ENCODE measurements at places on chromosomes 2 and 18.

DNA sequence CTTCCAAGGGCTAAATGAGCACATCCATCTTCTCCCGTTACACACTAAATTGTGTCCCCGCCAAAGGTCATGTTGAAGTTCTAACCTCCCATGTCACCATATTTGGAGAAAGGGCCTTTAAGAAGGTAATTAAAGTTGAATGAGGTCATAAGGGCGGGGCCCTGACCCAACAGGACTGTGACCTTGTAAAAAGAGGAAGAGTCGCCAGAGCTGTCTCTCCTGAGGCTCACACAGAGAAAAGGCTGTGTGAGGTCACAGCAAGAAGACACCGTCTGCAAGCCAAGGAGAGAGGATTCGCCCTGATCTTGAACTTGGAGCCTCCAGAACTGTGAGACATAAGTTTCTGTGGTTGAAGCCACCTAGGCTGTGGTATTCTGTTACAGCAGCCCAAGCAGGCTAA lies 24.1 kb downstream of the TRABD2A start:
- peak; percentile 61 for DNase-seq

DNA sequence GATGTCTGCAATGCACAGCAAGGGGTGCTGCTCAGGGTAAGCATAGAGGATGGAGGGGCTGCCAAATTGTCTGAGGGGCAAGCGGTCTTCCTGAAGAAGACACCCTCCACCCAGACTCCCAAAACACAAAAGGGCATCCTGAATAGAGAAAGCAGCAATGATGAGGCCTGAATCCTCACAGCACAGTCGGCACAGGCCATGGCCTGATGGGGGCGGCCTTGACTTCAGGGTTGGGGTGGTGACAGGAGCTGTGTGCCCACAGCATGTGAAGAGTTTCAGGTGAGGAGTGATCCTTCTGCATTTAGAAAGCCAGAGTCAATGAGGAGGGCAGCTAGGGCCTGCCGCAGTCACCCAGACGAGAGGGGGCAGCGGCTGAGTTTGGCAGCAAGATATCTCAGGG lies 159.4 kb downstream of the GALNT14 start:
- DNase-seq = no peak

- DNase-seq = no peak
These were observed 164.5 kb downstream of the PTH2R start for GRCh38 chr2:208570851-208571763.

- DNase-seq = no peak
These were observed 23.1 kb downstream of the CYP27C1 start for GRCh38 chr2:127196998-127197397.

DNA sequence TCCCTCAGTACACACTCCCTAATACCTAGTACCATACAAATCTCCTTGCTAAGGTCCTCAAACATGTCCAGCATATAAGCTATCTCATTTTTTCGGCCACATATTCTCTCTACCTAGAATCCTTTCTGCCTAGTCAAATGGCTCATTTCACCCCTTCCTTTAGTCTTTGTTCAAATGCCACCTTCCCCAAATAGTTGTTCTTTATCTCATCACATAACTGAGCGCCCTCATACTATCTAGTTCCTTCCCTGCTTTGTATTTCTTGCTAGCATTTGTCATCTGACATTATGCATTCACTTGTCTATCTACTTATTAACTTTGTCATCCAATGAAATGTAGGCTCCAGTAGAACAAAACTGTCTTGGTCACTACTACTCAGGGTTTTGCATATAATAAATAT lies 35.5 kb downstream of the RPRD1A start:
- DNase-seq = no peak

DNA sequence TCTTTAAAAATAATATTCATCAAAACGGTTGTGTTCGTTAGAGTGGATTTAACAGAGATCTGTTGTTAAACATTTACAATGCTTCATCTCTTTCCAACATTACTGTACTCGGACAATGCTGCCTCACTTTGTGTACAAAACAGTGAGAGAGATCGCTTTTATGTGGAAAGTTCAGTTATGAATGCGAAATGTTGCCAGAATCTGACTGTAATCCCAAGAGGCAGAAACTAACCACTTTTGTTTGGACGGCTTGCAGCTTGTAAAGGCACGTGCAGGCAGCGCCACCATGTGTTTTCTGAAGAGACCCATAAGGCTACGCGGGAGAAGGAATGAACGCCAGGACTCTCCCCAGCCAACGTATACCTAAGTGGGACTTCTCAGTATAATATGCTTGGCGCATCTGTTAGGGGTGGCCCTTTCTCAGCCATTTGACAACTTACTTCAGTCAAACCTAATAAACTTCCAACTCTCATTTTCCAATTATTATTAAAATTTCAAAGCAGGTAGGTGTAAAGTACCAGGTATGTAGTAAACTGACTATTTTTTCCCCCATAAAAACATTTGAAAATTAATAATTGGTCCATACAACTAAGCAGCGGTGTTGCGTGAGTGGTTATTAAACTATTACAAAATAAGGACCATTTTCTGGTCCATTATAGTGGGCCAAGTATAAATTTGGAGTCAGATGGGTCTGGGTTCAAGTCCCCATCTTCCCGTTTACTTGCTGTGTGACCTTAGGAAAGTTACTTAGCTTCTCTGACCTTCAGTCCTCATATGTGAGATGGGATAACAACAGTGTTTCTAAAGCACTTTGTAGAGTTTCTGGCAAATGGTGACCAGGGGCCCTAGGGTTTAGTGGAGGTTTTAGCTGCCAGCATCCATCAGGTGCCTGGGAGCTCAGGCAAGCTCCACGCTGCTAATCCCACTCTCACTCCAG lies 5.6 kb upstream of the NAPG start:
- DNase-seq = peak; percentile 66

GRCh38 chr2:212537726-212538304 lies 787 bp downstream of the ERBB4 start:
- DNase-seq = no peak

- DNase-seq = no peak
These were observed 2.9 kb downstream of the SERTAD2 start for GRCh38 chr2:64650722-64651338.

DNA sequence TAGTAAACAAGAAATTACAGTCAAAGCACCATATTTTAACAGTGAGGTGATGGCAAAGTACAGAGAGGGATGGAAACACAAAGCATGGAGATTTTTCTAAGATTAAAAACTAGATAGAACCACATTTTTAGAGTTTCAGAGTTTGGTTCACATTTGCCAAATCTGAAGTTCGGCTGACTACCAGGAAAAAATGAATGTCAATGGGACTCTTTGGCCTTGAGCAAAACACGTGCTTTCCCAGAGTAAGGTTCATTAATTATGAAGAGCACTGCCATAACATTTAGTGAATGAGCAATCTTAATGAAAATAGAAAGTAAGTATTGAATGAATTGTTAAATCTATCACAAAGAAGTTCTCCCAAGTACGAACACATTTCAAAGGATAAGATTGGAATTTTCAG lies 571.2 kb upstream of the VRK2 start:
- DNase-seq = no peak

- no peak for DNase-seq
These were observed 87.8 kb downstream of the PDE11A start for GRCh38 chr2:177984749-177985148.
